Cardiac atrium fibroblast (primary cell): ENCODE measurements at places on chromosomes 2 and 18. TPM values are rescaled to one million over a fixed set of nuclear protein-coding genes. Genes with fewer than 3 reads are reported as not detected.

UGT1A5 gene
- not detected in 2 replicates for total RNA-seq

CLEC4F gene
- not detected in 2 replicates for total RNA-seq

SKA1 gene
- 2.7 and 5.5 TPM in 2 replicates for total RNA-seq

ZAP70 gene
- total RNA-seq: not detected in 2 replicates

REG1B gene
- not detected in 2 replicates for total RNA-seq

FEV gene
- total RNA-seq: not detected in 2 replicates

COL4A4 gene
- 45.2 and 55.4 TPM in 2 replicates for total RNA-seq

UGT1A10 gene
- total RNA-seq: not detected in 2 replicates

KCNS3 gene
- total RNA-seq: 0.18 and 7.6 TPM in 2 replicates

USP40 gene
- 17.5 and 24.9 TPM in 2 replicates for total RNA-seq

ARPC2 gene
- 444 and 448 TPM in 2 replicates for total RNA-seq

POMC gene
- total RNA-seq: 0.18 and 2.8 TPM in 2 replicates

SCN9A gene
- 1.3 and 2.0 TPM in 2 replicates for total RNA-seq

EVA1A gene
- total RNA-seq: 11.9 and 19.3 TPM in 2 replicates

KLHL41 gene
- 0.32 and 0.36 TPM in 2 replicates for total RNA-seq

SERPINB10 gene
- total RNA-seq: not detected in 2 replicates

TM4SF20 gene
- total RNA-seq: not detected in 2 replicates

B3GNT7 gene
- total RNA-seq: not detected in 2 replicates

TBR1 gene
- total RNA-seq: not detected in 2 replicates

RUFY4 gene
- not detected in 2 replicates for total RNA-seq
